GM23338 (cell line): ENCODE measurements at places on chromosomes 16 and 17.

DNA sequence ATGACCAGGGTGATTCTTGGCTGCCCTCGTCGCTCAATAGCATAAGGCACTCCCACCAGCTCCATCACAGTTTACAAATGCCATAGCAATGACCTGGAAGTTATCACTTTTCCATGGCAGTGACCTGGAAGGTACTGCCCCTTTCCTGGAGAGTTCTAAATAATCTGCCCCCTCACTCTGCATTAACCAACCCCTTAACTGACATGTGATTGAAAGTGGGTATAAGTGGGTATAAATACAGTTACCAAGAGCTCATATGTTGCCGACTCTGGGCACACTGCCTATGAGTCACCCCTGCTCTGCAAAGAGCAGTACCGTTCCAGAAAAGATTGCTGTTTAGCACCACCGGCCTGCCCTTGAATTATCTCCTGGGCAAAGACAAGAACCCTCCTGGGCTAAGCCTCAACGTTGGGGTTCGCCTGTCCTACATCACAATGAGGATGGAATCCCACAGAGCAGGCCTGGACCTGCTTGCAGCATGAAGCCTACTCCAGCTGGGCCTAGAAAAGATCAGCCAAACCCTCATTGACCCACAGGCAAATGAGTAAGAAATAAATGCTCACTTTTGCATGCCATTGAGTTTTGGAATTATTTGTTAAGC lies 95.2 kb upstream of the SEC14L1 start:
- no peak for DNase-seq

DNA sequence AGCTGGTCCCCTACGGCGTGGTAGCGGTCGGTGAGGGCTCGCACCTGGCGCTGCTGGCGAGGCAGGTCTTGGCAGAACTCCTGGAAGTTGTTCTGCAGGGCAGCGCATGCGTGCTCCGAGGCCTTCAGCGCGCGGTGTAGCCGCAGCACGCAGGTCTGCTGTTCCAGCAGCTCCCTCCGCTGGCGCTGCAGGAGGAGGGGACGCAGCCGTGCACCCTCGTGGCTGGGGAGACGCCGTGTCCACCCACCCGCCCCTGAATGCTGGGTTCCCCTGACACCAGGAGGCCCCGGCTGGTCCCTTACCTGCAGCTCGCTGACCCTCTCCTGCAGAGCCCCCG lies 12.2 kb downstream of the EVPL start:
- no peak for DNase-seq

GRCh38 chr16:85557083-85557970 lies 55.8 kb upstream of the GSE1 start:
- peak; percentile 48 for DNase-seq

DNA sequence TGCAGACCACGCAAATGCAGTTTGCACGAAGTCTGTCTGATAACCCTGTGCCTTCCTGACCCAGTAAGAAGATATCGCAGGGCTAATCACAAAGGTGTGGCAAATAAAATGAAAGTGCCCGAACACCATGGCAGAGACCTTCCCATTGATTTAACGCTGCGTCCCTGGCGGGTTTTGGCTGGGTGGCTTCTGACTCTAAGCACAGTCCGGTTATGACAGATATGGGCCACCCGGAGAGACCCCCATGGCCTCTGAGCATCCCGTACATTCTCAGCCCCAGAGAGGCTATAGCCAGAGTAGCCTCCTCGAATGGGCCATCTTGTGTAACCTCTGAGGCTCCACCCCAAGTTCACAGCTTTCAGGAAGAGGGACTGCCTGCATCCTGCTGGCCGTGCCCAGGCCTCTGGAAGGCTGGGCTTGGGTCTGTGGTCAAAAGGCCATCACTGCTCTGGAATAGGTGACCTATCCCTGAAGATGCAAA lies 5.5 kb downstream of the FOXC2 start:
- no peak for DNase-seq

GRCh38 chr17:33335491-33336173 lies 42.5 kb upstream of the ASIC2 start:
- DNase-seq = peak; percentile 47

GRCh38 chr16:87499189-87499486 lies 6.3 kb upstream of the ZCCHC14 start:
- no peak for DNase-seq

DNA sequence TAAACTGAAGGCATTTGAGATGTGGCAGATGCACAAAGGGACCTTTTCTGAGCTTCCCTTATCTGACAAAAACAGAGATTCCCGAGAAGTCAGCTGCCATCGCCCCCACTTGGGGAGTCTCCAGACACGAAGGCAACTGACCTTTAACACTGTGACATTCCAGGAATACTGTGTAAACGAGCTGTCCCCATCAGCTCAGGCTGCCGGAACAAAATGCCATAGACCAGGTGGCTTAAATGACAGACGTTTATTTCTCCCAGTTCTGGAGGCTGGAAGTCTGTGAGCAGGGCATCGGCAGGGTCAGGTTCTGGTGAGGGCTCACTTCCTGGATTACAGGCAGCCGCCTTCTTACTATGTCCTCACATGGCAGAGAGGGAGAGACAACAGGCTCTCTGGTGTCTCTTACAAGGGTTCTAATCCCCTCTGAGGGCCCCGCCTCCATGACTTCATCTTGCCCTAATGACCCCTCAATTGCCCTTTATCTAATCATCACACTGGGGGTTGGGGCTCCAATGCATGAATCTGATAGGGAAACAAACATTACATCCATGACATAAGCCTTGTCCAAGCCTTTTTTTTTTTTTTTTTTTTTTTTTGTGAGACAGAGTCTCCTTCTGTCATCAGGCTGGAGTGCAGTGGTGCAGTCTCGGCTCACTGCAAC lies 178.5 kb upstream of the RPL38 start:
- DNase-seq = peak; percentile 30

- no peak for DNase-seq
These were observed 54.1 kb upstream of the NACA2 start for GRCh38 chr17:61644800-61645774.

DNA sequence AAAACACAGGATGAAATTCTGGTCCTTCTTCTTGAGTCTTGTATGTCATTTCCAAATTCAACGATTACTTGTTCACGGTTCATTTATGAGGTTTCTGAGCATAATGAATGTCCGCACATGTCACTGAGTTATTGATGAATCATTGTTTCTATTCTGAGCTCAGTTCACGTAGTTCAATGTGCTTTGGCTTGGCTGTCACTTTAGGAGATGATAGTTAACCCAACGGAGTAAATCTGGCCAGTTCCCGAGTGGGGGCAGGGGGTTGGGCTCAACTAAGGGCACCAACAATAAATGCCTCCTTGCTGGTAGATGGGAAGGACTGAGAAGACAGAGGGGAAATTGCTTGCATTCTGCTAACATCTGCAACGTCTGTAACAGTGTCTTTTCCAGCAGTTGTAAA lies 239.4 kb upstream of the HSBP1 start:
- DNase-seq = no peak

DNA sequence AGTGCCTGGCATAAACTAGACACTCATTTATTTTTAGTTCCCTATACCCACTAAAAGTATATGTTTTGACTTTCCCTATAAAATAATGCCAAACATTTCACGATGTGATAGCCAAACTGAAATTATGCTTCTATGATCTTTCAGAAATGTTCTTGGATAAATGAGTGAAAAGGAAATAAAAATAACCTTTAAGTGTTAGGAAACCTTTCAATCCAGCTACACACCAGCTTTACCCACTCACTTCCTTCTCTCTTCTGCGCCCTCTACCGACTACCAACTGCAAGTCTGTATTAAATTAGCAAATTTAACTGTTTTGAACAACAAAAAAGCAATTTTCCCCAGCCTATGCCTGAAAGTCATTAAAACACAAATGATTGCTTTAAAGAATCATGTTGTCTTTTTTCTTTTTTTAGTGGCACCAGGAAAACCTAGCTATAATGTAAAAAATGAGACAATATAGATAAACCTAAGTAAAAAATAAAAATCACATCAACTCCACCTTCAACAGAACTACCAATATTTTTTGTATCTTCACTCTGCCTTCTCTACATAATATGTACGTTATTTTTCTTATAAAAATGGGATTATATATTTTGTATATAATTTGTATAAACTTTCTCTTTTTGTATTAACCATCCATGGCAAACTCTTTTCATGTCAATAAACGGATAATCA lies 13.2 kb upstream of the TMEM100 start:
- DNase-seq = peak; percentile 78

- peak; percentile 83 for DNase-seq
These were observed at the start of gene RHBDF1 for GRCh38 chr16:72561-73548. Gene RHBDF1, minus strand, starts transcription at chr16:72631. Its CDS starts 7,616 bp downstream, at chr16:65015.

- DNase-seq = no peak
These were observed 184.4 kb downstream of the AATF start for GRCh38 chr17:37133136-37133535.
